ENCODE measurements at places on chromosomes 3 and 15.

- no peak for DNase-seq
These were observed 1.2 kb downstream of the ACOX2 start for GRCh38 chr3:58535531-58536500.

DNA sequence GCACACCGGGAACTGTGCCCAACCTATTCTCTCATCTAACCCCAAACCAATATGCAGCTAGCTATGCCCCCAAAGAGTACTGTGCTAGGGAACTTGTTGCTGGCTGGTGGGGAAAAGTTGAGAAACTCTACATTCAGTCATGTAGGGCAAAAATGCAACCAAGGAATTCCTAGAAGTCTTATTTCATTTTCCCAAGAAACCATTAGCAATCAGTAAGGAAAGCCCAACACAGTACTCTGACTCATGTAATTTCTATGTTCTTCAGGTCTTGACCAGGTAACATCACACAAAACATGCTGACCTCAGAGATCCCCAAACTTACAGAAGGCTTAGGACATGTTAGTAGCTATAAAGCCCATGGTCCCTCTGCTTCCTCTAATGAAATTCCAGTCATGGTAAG lies 52.1 kb downstream of the TASOR start:
- no peak for DNase-seq

GRCh38 chr15:49315391-49315823 lies 107.6 kb upstream of the FGF7 start:
- DNase-seq = no peak

DNA sequence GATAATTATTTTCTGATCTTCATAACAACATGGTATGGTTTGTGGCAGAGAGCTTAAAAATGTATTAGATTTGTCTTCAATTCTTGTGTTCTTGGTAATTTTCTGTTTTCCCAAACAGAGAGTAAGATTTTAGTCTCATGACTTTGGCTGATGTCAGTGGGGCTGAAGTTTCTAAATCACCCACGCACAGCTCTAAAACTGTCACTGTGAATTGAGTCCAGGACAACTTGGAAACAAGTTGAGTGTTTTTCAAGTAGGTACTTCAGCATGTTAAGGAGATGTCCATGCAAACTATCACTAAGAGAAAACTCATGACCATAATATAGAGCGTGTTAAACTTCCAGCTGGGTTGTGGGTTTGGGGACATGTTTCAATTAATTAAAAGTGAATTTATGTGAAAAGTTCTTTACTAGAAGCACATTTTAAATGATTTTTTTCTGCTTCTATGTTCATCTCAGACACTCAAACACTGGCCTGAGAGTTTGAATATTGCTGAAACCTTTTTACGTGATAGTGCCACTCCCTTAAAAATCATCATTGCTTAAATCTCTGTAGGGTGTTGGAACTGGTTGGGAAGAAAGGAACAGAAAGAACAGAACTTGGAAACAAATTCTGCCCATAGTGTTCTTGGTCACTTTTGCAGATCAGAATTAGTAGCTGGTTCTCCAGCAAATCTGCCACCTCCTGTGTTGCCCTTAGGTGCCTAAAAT lies 89.8 kb downstream of the KLHL25 start:
- no peak for DNase-seq

DNA sequence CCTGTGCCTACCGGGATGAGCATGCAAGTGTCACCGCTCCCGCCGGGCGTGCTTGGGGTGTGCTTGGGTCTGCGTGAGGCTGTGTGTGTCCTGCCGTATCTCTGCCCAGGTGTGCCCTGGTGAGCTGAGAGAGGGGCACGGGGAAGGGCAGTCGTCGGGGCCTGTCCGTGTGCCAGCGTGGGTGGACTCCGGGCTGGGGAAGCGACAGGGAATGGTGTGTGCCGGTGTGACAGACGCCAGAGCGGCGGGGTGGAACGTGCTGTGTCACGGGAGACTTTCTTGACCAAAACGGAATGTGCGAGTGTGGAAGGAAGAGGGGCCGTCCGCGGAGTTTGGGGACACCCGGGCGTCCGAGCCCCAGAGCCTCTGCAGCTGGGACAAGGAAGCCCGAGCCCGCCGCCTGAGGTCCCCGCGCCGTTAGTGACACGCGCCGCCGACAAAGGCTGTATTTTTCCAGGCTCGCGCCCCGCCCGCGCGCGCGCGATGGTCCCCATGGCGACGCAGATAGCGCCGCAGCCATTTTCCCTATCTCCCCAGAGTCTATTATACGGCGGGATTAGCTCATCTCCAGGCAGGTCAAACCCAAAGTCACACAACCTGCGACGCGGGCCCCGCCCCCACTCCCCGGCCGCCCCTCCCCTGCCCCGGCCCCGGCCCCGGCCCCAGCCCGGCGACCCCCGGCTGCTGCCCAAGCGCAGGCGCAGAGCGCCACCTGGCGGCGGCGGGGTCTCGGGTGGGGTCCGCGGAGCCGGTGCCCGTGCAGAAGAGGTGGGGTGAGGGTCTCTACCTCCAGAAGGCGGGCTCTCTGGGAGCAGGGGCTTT lies 4.5 kb upstream of the GATA2 start:
- DNase-seq = peak; percentile 74

DNA sequence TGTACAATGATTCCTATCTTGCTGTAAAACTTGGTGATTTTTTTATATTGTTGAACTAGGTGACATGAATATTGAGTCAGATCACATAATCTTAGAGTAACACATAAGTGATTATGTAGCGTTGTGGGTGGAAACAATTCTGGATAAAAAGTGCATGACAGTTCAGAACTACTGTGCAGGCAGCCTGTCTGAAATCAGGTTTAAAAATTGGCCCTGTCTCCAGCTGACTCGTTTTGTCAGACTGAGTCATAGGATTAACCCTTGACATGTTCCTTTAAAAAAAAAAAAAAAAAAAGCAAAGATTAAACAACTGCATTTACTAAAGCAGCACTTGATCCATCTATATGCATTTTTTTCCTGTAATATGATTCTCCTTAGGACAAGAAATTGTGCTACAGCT lies 160.0 kb upstream of the CGNL1 start:
- DNase-seq = peak; percentile 43

DNA sequence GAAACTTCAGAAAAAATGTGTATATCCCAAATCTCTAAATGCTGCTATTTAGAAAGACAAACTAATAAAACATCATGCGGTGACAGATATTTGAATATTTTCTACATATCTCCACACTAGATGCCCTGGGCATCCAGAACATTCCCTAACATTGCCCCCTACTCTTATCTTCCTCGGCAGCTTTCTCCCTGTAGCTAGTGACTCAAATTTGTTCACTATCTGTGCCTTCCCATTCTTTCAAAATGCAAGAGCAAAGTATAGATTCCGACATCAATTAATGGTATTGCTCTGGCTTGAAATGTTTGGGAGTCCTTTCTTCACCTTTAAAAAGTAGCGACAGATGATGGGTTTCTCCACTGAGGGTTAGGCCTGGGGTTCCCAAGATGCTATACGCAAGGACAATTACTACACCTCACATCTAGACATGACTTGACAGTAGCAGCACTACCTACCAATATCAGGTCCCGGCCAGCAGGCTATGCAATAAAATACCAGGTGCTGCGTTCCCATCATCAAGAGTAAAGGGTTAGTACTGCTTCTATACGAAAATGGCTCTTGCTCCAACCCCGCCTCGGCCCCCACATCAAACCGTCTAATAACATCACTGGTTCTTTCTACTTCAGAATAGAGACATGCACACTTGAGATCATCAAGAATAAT lies 631 bp downstream of the UBR1 start:
- peak; percentile 18 for DNase-seq

DNA sequence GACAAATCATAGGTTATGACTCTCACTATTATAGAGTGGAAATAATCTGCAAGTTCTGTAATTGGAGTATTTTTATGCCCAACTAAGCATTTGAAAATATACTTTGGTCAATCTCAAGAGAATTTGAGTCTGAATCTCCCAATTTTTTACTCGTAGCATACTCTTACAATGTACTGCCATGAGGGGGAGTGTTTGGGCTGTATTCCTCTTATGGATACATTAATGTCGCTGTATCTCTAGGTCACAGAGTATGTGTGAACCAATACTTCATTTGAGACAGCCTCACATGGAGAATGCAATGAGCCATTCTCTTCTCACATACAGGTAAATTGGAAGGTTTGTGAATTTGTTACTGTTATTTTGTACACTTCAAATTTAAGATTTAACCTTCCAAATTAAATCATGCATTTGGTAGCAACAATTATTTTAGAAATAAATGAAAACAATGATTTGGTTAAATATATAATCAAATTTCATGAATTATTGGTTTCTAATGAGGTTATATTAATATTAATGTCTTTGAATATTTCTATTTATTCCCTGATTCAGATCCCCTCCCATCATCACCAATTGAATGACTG lies 5.5 kb upstream of the CD200 start:
- peak; percentile 49 for DNase-seq

- DNase-seq = no peak
These were observed 166.4 kb downstream of the C3orf70 start for GRCh38 chr3:184986366-184986889.

DNA sequence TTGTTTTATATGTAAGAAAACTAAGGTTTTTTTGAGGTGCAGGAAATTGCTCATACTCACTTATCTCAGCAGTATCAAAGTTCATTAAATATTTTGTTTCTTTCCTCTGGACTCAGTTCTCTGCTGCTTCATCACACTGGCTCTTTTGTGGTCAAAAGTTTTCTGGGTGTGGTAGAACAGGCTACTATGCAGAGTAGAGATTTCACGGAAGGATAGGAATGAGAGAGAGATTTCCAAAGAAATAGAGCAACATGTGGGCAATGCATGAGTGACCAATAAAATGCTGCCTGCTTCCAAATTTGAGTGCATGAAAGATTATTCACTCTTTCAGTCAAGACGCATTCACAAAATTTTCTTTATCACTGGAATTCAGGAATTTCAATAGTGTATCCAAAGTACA lies 577.3 kb upstream of the SEMA6D start:
- no peak for DNase-seq

- DNase-seq = no peak
These were observed 28.2 kb upstream of the XIRP1 start for GRCh38 chr3:39220407-39221140.

GRCh38 chr15:35624881-35625280 lies 78.9 kb upstream of the DPH6 start:
- no peak for DNase-seq

GRCh38 chr15:92163641-92164040 lies 230.0 kb upstream of the ST8SIA2 start:
- peak; percentile 11 for DNase-seq

DNA sequence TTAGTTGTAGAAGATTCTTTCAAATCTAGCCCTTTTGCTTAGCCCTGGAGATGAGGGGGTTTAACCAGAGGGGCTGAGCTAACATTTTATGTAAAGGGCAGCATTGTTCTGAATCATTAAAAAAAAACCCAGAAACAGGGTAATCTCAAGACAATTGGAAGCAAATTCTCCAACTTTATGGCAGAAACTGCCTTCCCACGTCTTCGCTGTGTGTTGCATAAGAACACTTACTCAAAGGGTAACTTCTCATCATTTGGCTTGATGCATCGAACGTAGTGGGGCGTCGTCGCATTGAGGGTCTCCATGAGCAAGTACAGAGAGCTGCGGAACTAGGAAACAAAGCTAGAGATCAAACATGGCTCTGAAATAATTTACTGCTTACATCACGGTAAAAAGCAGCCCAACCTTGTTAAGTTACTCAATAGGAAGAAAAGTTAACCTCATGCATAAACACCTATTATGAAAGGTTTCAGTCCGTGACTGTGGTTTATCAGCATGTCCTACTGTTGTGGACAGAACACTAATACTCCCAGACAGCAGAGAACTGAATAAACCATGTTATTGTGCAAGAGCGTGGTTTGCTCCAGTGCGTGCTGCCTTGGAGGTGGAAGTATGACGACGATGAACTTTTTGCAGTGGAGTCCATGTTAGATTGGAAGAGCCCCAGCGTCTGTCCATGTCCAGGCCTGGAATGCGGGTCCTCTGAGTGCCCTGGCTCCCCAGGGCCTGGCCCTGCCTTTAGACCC lies 48.7 kb downstream of the MYO5C start:
- DNase-seq = no peak

DNA sequence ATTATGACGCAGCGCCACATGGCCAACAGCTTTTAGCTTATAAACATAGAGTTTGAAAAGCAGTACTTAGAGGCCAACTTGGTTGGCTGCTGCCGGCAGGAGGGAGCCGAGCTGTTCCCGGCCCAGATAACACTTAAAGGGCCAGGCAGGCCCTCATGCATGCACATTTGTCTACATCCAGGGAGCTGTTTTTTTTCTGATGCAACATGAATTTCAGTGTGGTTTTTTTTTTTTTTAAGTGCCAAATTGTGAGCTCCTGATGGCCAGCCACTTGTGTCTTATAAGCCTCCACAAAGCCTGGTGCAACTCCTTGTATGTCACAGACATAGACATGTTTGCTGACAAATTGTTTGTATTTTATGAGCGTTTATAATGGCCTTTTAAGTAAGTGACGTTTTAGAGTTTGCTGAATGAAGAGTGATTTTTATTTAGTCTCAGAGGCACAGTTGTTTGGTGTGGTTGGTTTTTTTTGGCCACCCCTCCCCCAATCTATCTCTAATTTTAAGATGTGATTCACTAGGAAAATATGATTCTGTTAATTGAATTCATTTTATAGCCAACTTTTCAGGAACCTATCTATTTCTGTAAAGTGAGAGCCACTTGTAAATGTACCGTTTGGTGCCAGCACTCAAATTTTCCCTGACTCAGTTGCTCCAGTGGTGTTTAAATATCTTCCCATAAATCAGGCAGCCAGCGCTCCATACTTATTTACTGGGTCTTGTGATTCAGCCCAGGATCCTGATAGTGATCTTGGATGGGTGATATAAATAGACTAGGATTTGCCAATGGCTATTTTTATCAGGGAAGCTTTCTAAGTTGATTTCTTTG lies 134.3 kb downstream of the VGLL4 start:
- peak; percentile 69 for DNase-seq

- peak; percentile 64 for DNase-seq
These were observed 20.6 kb upstream of the EPHB3 start for GRCh38 chr3:184540777-184541681.

DNA sequence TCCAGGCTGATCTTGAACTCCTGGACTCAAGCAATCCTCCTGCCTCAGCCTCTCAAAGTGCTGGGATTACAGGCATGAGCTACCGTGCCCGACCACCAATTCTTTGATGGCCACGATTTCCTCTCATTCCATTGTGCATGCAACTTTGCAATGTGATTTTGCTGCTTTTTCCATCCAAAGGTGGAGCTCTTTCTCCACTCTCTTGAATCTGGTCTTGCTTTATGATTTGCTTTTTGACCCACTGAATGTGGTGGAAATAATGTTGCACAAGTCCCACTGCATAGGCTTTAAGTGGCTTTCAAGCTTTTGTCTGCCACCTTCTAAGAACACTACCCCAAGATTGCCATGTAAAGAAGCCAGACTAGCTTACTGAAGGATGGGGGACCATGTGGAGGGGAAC lies 10.6 kb downstream of the RPS27L start:
- DNase-seq = no peak

DNA sequence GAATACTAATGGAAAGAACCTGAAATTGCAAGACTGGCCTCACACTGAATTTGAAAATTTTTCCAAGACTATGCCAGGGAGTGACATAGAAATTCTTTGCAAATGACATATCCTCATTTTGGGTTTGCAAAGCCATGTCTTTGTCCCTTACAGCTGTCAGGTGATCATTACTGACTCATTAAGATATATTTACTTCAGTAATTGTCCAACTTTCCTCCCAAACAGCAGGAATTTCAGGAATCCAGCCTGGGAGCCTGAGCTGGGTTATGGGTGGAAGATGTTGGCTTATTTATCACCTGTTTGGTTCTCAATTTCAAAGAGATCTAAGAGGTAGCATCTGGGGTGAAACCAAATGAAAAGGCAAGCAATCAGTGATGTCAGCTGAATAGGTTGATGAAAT lies 111.6 kb upstream of the ACP3 start:
- peak; percentile 37 for DNase-seq

GRCh38 chr3:57972531-57973111 lies 35.6 kb upstream of the FLNB start:
- no peak for DNase-seq
